ENCODE measurements at places on chromosomes 2 and 18. TPM values are rescaled to one million over a fixed set of nuclear protein-coding genes. Genes with fewer than 3 reads are reported as not detected.
A peak's percentile ranks its signal among the peaks of the same experiment; 100 is the strongest.

Gene EVX2
- total RNA-seq = not detected

Gene IL18RAP
- not detected for total RNA-seq

Gene CTLA4
- not detected for total RNA-seq

Gene MYOM1
- 0.17 TPM for total RNA-seq

Gene CD207
- total RNA-seq = not detected

Gene PLA2R1
- 1.1 TPM for total RNA-seq

Gene TSHZ1
- total RNA-seq = 9.2 TPM

- DNase-seq = no peak
Observed at GRCh38 chr2:32355976-32356680, 695 bp upstream of the BIRC6 start.

DNA sequence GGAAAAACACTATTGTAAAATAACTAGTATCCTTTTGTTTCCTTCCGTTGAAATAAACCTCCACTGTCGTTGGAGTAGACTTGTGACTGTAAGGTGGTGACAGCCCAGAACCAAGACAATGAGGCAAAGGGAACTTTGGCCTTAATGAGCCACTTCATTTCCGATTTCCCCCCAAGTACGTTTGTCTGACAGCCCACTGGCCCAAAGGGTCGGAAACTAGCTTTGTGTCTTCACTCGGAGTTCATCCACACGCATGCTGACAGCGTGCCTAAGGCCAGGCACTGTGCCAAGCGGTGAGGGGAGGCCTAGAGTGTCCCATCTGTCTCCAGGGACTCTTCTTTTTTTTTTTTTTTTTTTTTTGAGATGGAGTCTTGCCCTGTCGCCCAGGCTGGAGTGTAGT lies 21.0 kb downstream of the HJURP start:
- no peak for DNase-seq

- no peak for DNase-seq
Observed at GRCh38 chr2:37630776-37631175, 40.7 kb downstream of the CDC42EP3 start.

DNA sequence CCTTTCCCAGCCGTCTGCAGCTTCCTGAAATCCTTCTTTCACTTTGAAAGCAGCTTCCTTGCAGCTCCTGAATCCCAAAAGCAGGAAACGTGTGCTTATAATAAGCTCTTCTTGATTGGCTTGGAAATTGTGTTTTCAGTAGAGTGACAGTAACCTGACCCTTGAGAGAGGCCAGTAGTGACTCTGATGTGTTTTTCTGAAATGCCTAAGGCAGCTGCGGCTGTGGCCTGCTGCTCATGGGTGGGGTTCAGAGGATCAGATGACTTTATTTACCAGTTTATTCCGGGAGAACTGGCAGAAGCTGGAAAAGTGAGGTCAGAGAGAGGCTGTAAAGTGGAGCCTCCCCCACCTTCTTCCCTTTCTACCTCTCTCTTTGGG lies 31.9 kb upstream of the RPIA start:
- peak; percentile 41 for DNase-seq

- DNase-seq = no peak
Observed at GRCh38 chr2:219228911-219229304, 528 bp downstream of the ATG9A start.

DNA sequence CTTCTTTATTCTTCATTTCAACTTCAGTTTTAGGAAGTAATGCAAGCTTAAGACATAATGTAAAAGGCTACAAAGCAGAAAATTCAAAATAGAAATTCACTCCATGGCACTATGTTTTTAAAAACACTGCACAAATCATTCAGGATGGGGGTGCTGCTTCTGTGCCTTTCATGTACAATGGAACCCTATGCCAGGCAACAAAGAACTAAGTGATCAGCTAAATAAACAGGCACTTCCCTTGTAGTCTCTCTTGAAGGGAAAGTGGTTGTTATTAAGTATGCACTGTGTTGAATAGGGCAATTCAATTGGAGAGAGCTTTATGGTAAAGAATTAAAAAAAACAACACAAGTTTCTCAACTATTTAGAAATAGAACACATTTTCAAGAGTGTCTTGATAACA lies 10.9 kb upstream of the ERBB4 start:
- no peak for DNase-seq

- no peak for DNase-seq
Observed at GRCh38 chr2:113183703-113184102, 9.9 kb downstream of the PSD4 start.

DNA sequence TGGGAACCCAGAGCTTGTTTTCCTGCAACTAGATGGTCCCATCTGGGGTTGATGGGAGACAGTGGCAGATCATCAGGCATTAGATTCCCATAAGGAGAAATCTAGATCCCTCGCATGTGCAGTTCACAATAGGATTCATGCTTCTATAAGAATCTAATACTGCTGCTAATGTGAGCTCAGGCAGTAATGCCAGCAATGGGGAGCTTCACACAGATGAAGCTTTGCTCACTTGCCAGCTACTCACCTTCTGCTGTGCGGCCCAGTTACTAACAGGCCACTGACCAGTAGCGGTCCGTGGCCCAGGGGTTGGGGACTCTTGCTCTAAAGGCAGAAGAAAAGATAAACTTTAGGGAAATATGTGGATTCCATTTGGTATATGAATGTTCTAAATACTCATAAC lies 192.9 kb downstream of the AFF3 start:
- DNase-seq = no peak

DNA sequence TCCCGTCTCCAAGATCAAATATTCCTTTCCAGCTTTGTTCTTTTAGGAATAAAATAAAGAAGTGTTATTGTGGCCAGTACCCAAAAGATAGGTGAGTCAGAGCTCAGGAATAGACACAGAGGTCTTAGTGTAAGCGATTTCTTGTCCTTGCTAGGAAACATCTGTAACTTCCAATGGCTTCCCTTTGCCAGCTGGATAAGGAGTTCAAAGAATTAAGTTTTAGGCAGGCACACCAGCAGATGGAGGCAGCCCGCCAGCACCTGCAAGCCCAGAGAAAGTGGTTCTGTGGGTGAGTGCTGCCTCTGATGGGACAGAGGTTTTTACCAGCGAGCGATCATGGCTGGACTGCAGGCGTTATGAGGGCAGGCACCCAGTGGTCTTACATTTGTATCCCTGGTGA lies 125.4 kb downstream of the MGAT5 start:
- DNase-seq = no peak

GRCh38 chr2:118309946-118310680 lies 221.8 kb downstream of the INSIG2 start:
- no peak for DNase-seq

GRCh38 chr2:97878865-97879264 lies 116.9 kb downstream of the TMEM131 start:
- DNase-seq = no peak

DNA sequence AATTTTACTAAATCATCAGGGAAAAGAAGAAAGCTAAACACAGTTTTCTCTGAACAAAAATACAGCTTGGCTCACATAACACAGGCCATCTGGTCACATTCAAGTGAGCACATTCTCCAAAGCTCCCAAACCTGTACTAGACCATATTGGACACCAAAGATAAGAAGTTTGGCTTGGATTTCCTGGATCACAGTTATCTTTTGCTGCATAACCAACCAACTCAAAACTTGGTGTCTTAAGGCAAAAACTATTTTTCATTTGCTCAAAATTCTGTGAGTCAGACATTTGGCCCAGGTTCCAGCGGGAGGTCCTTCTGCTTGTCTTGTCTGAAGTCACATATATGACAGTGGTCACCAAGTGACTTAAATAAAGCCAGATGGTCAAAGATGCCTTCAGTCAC lies 83.2 kb downstream of the GYPC start:
- DNase-seq = no peak

DNA sequence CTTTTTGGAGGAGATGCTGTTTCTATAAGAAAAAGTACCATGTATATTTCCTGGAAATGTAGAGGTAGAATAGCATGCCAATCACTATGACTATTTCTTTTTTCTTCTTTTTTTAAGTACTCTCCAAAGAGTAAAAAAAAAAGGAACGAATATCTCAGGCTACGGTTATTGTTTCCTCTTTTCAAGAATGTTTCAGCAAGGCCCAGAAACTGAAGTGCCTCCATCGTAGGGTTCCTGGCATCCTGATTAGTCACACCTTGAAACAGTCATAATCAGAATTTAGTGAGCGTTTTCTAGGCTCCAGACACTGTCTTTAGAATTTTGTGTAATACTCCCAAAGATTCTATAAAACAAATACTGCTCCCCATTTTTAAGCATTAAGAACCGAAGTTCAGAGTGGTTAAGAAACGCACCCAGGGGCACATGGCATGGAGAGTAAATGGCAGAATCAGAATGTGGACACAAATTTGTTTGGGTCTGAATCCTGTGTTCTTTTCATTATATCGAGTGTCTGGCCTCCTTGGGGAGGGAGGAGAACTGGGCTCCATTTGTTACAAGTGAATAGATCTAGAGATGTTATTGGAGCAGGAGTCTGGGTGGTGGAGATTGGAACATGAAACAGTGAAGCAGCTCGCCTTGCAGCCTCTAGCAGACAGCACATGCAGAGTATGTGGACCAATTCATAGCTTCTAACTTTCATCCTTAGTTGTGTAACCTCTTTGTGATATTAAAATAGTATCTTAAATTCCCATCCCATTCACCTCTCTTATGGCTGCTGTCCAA lies 26.7 kb downstream of the ZEB2 start:
- DNase-seq = no peak

GRCh38 chr2:214341646-214342045 lies 69.2 kb upstream of the VWC2L start:
- DNase-seq = no peak

DNA sequence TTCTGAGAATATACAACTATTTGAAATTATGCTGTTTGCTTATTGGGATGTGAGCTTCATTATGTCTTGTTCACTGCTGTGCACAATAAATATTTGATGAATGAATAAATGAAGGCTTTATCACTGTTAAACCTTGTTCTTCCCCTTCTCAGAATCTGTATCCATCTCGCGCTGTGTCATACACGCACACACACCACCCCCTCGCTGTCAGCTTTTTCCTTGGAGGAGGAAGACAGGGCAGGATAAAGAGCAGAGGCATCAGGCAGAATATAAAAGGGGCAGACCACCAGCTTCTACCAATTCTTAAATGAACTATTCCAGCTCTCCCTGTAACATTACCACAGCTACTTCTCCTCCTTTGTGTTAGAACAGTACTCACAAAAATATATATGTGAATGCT lies 75.0 kb downstream of the CD226 start:
- no peak for DNase-seq

GRCh38 chr18:62324917-62325805 lies at the start of gene TNFRSF11A:
Gene TNFRSF11A, plus strand, starts transcription at chr18:62325310. Its CDS starts 43 bp downstream, at chr18:62325353.
- DNase-seq = peak; percentile 9

- DNase-seq = no peak
Observed at GRCh38 chr2:215189393-215189792, 51.0 kb upstream of the ABCA12 start.

DNA sequence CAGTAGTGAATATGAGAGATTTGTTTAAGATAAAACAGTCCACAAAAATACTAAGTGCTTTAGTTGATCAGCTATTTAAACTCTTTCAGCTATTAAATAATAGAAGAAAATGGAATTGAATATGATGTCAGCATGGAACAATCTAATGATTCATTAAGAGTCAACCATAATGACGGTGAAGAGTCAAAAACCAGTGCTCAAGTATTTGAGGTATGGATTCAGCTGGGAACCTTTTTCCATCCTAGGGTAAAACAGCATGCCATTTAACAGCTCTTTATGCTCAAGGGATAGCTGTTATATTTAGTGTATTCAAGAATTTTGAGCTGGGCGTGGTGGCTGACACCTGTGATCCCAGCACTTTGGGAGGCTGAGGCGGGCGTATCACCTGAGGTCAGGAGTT lies 29.7 kb downstream of the CARF start:
- no peak for DNase-seq

- DNase-seq = no peak
Observed at GRCh38 chr18:78406743-78407465, 572.7 kb upstream of the SALL3 start.

- no peak for DNase-seq
Observed at GRCh38 chr18:24228667-24229041, 89.8 kb downstream of the CABYR start.

DNA sequence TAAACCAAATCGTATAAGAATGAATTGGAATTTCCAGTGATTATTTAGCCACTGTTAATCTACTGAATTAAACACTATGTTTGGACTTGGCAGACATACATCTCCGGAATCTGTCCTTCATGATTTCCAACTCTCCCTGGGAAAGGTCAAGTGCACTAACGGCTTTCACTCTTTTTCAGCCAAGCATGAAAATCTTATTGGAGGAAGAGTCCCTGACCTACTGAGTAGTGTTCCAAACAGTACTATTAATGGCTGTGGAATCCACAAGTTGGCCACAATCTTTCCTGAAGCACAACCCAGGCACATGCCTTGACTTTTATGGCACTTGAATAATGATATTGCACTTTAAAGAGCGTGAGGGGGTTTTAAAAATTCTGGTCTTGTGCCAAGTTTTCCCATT lies 318.9 kb upstream of the RND3 start:
- DNase-seq = no peak

Data from Caki2 (cell line).